ENCODE measurements at places on chromosomes 2 and 18.

- DNase-seq = no peak
Observed at GRCh38 chr2:224869601-224870233, 153.6 kb upstream of the CCDC195 start.

GRCh38 chr2:197399887-197400540 is 34.8 kb downstream of the SF3B1 start:
- no peak for DNase-seq

- DNase-seq = no peak
Observed at GRCh38 chr2:156134887-156135286, 197.6 kb downstream of the NR4A2 start.

DNA sequence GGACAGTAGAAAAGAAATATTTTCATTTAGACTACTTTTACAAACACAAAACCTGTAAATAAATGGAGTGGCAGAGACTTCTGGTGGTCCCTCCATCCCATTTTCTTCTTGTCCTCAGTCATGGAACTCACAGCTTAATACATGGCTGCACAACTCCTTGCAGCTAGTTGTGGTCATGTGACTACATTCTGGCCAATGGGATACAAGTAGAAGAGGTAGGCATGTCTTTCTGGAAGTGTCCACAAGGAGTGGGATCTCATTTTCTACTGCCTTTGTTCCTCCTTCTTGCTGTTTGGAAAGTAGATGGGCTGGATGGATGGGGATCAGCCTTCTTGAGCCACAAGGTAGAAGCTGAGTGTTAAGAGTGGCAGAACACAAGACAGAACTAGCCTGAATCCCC is 555.8 kb downstream of the SATB2 start:
- DNase-seq = no peak

- DNase-seq = no peak
Observed at GRCh38 chr2:235860871-235861270, 307.3 kb downstream of the GBX2 start.

DNA sequence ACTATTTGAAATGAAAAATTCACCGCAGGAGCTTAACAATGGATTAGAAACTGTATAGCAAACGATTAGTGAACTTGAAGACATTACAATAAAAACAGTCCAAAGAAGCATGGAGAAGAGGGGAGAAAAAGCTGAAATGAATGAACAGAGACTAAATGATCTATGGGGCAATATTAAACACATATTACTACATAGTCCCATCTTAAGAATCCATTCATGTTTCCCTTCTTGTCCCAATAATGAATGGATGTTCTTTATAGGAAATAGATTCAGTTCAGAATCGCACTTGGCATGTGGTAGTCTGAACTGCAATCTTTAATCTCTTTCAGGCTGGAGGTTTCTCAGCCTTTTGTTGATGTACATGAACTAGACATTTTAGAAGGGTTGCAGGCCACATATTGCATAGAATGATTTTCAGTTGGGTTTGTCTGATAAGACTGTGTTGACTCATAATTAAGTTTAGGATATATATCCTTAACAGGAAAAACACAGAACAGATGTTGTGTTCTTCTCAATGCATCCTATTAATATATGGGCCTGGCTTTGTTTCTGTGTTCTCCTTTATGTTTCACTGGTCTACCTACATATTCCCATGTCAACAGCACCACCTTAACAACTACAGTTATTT is 27.9 kb downstream of the CCDC88A start:
- DNase-seq = no peak

DNA sequence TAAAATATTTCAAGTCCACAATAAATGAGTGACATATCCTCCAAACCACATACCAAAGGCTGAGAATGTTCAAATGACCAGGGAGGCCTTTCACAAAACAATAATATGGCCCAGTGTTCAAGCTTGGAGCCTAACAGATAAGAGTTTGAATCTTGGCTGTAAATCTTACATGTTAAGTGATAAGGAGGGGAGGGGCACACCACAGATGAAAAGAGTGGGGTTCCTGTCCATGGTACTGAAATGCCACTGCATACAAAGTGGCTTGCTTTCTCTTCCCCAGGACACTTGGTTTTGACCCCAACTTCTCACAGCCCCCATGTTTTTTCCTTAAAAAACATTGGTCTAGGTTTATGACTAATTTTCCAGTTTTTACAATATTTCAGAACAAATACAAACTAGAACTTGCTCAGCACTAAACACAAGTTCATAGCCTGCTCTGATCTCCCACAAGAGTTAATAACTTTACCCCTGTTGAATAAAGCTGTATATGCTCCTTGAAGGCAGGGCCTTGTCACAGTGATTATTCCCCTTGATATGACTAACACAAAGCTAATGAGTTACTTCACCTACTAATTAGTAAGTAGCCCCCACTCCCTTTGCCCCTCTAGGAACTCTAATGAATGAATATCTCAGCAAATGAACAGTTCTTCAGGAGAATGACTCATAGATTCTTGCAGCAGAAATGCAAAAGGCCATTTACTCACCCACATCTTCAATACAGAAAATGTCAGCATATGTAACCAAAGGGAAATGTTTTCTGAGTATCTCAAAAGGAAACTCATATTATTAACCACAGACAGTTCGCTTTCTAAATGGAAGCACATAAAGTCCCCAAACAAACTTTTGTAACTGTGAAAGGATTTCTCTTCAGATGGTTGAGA is 142.2 kb downstream of the SATB2 start:
- DNase-seq = no peak

GRCh38 chr18:33666915-33667314 is 88.9 kb downstream of the ASXL3 start:
- no peak for DNase-seq

DNA sequence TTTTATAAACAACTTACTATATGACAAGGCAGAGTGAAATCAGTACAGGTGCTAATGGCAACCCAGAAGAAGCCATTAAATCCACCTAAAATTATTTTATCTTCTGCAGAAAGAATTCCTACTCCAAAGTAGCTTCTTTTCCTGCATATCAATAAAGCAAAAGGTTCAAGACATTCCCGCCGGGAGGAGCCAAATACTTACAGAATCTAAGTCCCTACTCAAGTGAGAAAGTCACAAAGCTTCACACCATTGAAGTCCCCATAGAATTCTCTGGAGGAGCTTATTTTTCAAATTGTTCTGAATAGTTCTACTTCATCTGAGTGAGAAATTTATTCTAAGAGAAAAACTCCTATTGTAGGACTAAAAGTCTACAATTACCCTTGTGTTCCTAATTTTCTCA is 233.7 kb upstream of the HNRNPA3 start:
- DNase-seq = no peak

- DNase-seq = peak; percentile 42
Observed at GRCh38 chr2:38492042-38492615, 110.6 kb downstream of the HNRNPLL start.

DNA sequence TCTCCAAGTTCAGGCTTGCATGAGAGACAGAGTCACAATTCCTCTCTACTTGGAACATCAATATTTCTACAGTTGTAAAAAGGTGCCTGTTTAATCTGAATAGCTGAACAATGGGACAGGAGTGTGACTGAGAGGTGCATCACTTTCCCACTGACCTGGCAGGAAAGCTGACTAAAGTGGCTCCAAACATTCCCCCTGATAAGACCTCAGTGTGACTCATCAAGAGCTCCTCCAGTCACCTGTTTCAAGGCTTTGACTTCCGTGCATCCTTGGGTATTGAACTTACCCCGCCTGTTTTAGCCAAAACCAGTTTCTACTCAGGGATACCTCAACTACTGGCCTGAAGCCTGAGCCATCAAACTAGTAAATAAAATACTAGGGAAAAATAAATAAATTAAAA is 453.9 kb upstream of the DDX18 start:
- DNase-seq = no peak

DNA sequence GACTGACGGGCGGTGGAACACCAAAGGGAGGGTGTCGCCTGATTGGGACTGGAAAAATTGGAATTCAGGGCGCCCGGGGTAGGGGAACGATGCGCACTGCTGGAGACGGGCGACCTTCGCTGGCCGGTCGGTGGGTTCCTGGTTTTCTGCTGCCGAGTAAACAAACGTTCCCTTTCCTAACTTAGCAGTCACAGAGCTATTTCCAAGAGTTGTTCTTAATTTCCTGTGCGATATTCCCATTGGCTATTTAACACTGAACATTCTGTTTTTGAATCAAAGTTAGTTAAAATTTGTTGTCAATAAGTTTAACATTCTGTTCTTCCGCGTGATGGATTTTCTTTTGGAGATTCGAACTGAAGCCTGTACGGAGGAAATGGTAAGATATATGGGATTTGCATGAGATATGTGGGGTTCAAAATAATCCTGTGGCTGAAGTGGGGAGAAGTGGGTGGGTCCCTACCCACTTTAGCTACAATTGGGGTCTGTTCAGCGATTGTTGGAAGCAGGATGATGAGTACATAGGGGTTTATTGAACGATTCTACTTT is 862 bp downstream of the C18orf54 start:
- no peak for DNase-seq

DNA sequence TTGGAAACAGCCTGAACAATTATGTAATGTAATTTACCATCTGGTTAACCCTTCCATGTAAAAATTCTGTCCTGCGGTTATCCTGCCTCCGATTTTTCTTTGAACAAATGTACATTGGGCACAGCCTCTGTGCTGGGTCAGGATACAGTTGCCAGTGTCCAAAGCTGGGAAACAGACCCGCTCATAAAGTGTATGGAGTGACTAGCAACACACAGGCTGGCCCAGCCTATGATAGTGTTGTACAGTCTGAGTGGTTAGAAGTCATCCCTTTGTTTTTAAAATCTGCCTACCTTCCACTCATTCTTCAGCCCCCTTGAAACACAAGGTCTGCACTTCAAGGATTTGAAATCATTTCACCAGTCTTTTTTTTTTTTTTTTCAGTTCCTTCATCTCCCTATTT is 50.1 kb downstream of the FEZ2 start:
- no peak for DNase-seq

DNA sequence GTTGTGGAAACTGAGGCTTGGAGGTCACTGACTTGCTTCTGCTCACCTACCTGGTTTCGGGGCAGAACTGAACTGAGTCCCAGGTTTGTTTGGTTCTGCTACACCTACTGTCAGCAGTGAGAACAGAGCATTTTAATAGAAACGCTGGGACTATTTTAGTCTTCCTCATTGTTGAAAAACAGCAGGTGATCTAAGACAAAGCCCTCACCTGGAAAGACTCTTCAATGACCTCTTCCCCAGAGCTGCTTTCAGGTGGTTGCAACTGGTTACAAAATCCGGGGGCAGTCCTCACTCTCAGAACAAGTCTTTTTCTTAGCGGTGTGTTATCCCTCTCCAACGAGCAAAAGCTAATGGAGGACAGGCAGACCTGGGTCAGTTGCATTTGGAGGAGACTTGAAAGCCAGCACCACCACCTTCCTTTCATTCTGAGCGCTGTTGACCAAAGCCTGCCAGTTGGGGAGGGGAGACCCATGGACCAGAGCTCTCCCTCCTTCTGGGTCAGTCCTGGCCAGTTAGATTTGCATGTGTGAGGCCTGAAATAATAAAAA is 217.0 kb downstream of the NCK2 start:
- no peak for DNase-seq

DNA sequence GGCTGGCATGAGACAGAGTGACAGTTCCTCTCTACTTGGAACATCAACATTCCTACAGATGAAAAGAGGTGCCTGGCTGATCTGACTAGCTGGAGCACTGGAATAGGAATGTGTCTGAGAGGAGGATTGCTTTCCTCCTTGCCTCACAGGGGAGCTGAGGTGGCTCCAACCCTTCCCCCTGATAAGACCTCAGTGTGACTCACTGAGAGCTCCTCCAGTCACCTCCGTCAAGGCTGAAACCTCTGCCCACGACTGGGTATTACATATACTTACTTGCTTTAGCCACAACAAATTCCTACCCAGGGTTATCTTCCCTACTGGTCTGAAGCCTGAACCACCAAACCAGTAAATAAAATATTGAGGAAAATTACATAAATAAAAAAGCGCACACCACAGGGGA is 342.7 kb upstream of the REG3G start:
- DNase-seq = no peak

- peak; percentile 50 for DNase-seq
Observed at GRCh38 chr2:202703091-202703490, 68.3 kb downstream of the FAM117B start.

GRCh38 chr2:148646231-148646559 is 1.6 kb downstream of the EPC2 start:
- no peak for DNase-seq

- DNase-seq = peak; percentile 81
Observed at GRCh38 chr18:70293166-70293565, 4.3 kb downstream of the SOCS6 start.

DNA sequence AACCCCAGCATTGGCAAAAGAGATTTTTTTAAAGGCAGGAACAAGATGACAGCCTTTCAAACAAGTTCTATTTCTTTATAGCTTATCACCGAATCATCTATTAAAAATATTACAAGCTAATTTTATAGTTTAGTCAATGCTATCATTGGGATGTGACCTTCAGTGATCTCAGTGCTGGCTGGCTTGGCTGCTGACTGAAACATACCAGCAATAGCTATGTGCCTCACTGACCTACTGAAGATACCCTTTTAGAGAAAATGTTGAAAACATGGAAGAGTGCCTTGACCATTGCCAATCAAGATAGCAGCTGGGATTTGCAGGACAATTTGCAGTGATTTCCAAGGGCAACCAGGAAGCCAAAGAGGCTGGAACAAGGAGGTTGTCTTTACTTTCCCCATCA is 44.0 kb downstream of the CSRNP3 start:
- DNase-seq = no peak

- DNase-seq = peak; percentile 15
Observed at GRCh38 chr18:26215247-26215970, 10.8 kb upstream of the TAF4B start.

DNA sequence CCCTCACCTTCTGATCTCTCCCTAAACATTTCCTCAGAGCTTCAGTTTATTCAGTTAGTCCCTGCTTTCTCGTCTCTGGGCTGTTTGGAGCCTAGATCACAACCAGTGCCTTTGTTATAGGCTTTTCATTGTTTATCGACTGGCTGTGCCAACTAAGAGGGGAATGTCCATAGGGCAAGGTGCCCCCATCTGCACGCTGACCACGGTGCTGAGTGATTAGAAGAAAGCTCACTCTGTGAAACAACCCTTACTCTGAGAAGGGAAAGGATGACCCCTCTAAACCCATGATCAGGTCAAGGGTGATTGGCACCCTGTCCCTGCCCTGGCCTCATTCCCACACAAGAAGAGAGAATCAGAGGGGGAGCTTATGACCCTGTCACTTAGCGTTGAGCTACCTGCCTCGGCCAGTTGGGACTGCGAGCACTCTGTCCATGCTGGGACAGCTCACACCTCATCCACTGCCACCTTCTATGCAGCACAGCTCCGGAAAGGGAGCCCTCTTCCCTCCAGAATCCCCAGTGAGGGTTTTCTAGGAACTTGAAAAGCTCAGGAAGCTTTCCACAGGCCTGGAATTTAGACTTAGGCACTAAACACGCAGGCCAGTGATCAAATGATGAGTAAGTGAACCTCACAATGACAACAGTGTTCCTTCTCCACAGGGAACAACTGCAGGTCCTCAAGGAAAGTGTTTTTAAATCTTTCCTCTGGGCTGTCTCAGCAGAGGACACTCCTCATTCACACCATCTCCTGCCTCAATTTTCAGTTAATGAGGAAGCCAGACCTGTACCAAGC is 2.3 kb upstream of the ACTG2 start:
- DNase-seq = no peak

DNA sequence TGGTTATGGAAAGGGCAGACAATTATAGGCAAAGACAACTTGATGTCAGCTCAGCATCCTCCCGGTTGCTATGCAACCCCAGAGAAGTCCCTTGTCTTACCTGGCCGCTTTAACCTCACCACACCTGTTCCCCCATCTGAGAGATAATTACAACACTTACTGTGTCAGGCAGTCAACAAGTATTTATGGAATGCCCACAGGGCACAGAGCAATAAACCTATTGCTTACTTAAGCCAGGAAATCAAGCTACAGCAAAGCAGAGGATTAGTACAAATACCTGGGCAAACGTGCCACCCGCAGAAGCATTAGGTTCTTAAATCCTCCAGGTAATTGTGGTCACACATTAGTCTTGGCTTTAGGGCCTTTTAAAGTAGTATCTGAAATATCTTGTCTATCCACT is 320.4 kb upstream of the REV1 start:
- DNase-seq = no peak

Data from suppressor macrophage treated with lipopolysaccharide for 4 hours (primary cell).